ENCODE measurements at places on chromosomes 7 and 10.

- H3K27me3 ChIP-seq = peaks cover 92% of the 10 kb centered on the region
- H3K27ac ChIP-seq = no peak overlapping the region
- no peak for DNase-seq
- no peak overlapping the region for H3K4me3 ChIP-seq
- no peaks in the 10 kb centered on the region for H3K4me1 ChIP-seq
- no peaks in the 10 kb centered on the region for H3K36me3 ChIP-seq
These were observed 72.3 kb upstream of the YAE1 start for GRCh38 chr7:39493934-39494333.

- DNase-seq = no peak
- no peaks in the 10 kb centered on the region for H3K36me3 ChIP-seq
- no peak overlapping the region for H3K27ac ChIP-seq
- 0 out of 2 replicates have a peak, but pooled peaks cover 4% of the 10 kb centered on the region for H3K4me1 ChIP-seq
- no peak overlapping the region for H3K4me3 ChIP-seq
- H3K27me3 ChIP-seq = peaks cover 51% of the 10 kb centered on the region
These were observed 31.1 kb downstream of the DRGX start for GRCh38 chr10:49364747-49365146.

- no peaks in the 10 kb centered on the region for H3K4me1 ChIP-seq
- no peak overlapping the region for H3K27ac ChIP-seq
- no peak overlapping the region for H3K4me3 ChIP-seq
These were observed 53.0 kb downstream of the CACUL1 start for GRCh38 chr10:118701529-118702323.

GRCh38 chr10:1203704-1204103 is 147.5 kb downstream of the WDR37 start:
- no peak overlapping the region for H3K27ac ChIP-seq
- no peak overlapping the region for H3K4me3 ChIP-seq
- no peaks in the 10 kb centered on the region for H3K36me3 ChIP-seq
- peaks cover 6% of the 10 kb centered on the region for H3K27me3 ChIP-seq
- H3K4me1 ChIP-seq = no peaks in the 10 kb centered on the region

DNA sequence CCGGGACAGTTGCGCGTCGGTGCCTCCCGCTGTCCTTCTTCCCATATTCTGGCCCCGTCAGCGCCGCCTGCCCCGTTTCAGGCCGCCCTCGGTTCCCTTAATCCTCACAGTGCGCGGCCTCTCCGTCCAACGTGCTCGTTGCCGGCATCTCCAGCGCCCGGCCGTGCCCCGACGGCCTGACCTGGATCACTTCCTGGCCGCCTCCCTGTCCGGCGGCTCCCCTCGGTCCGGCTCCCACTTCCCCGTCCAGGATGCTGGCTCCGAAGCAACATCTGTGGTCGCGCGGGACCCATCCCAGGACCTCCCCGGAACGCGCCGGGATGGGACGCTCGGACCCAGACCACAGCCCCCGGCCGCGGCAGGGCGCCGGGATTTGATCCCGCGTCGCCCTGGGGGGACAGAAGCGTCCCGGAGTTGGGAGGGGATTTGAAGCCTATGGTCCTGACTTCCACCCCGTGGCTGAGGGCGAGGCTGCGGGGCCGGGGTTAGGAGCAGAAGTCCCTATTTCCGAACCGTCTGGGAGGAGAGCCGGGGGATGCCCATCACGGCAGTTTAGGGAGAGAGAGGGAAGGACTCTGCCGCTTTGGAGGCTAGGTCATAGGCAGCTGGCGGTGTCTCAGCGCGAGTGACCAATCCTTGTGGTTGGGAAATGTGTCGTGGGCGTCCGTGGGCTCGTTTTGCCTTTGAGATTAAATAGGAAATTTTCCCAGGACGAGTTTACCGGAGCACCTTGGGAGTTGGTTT is 53.8 kb downstream of the KCTD7 start:
- peak overlapping the region; percentile 94 for H3K4me3 ChIP-seq
- no peaks in the 10 kb centered on the region for H3K27me3 ChIP-seq
- peak overlapping the region; percentile 23 for H3K27ac ChIP-seq
- peaks cover 21% of the 10 kb centered on the region for H3K4me1 ChIP-seq
- peak; percentile 16 for DNase-seq

DNA sequence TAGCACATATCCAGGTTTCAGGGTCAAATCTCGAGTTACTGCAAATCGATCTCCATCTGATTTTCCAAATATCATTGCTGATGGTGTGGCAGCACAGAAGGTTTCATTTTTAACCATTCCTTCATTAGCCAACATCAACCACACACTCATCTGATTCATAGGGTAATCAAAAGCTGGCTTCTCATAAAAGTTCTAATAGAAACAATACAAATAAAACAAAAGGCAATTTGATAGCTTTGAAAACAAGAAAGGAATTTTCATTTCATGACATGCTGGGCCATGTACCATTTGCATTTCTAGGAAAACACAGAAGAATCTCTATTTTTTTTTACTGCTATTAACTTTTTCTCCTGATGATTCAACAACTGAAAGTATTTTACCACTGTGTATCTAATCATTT is 147.7 kb upstream of the SLC26A5 start:
- peak; percentile 63 for DNase-seq
- H3K27ac ChIP-seq = peak overlapping the region; percentile 60
- no peaks in the 10 kb centered on the region for H3K36me3 ChIP-seq
- H3K27me3 ChIP-seq = no peaks in the 10 kb centered on the region
- peaks cover 34% of the 10 kb centered on the region for H3K4me1 ChIP-seq
- H3K4me3 ChIP-seq = peak overlapping the region; percentile 29

DNA sequence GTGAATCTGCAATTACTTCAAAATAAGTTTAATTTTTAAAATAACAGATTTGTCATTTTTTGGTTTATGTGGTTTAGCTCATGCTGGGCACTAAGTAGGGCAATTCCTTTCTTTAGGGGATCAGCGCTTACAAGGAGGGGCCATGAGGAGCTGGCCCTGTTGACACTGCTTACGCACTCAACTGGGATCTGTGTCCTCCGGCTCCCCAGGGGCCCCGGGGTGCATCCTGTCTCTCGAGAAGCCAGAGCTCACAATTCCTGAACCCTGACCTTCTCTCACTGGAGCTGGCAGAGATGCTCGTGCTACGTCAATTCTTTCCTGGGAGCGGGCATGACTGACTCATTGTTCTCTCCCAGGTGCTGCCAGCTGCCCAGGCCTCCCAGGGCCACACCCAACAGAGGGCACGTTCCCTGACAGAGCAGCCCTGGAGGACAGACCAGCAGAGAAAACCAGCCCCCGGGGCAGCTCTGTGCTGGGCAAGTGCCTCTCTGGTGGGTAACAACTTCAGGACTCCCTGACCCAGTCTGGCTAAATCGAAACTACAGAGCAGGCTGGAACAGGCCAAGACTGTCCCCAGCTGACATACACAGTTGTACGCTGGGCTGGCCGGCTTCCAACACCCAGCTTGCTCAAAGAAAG is 36.8 kb downstream of the CTBP2 start:
- H3K4me3 ChIP-seq = peak overlapping the region; percentile 38
- DNase-seq = peak; percentile 93
- peaks cover 38% of the 10 kb centered on the region for H3K4me1 ChIP-seq
- no peaks in the 10 kb centered on the region for H3K27me3 ChIP-seq

- no peak overlapping the region for H3K4me3 ChIP-seq
- no peak overlapping the region for H3K27ac ChIP-seq
- H3K36me3 ChIP-seq = no peaks in the 10 kb centered on the region
- H3K4me1 ChIP-seq = no peaks in the 10 kb centered on the region
These were observed 782 bp downstream of the POU6F2 start for GRCh38 chr7:38978491-38978890.

DNA sequence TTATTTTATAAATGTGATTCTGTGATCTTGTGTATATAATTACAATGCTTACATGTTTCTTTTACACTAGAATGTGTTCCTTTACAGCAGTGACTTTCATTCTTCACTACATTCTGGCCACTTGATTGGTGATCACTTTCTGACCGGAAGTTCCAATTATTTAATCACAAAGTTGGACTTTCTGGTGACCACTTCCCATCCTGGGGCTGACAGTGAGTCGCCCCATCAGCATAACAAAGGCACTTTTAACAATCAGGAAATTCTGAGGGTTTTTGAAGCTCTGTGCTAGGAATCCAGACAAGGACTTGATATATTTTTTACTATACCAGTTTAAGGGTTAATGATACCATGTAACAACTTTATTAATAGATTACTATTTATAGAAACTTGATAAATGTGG is 282.3 kb upstream of the KAT6B start:
- no peaks in the 10 kb centered on the region for H3K27me3 ChIP-seq
- peak; percentile 37 for DNase-seq
- peaks cover 16% of the 10 kb centered on the region for H3K4me1 ChIP-seq
- no peaks in the 10 kb centered on the region for H3K36me3 ChIP-seq

DNA sequence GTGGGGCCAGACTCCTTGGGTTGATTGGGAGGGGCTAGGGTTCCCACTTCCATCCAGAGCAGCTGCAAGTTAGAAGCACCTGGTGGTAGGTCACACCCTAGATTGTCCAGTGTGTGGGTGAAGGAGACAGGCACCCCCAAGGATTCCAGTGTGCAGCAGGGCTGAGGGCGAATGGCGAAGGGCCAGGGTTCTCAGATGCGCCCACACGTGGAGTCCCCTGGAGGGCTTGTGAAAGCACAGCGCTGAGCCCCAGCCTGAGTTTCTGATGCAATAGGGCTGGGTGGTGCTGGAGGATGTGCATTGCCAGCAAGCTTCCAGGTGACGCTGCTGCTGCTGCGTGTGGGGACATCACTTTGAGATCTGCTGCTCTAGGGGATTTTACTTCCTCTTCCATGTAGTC is 25.4 kb downstream of the TBATA start:
- H3K27ac ChIP-seq = no peak overlapping the region
- H3K36me3 ChIP-seq = no peaks in the 10 kb centered on the region
- DNase-seq = no peak
- peaks cover 8% of the 10 kb centered on the region for H3K4me1 ChIP-seq

GRCh38 chr7:50805447-50806125 is 22.9 kb upstream of the GRB10 start:
- DNase-seq = peak; percentile 11
- H3K36me3 ChIP-seq = no peaks in the 10 kb centered on the region
- no peaks in the 10 kb centered on the region for H3K27me3 ChIP-seq

DNA sequence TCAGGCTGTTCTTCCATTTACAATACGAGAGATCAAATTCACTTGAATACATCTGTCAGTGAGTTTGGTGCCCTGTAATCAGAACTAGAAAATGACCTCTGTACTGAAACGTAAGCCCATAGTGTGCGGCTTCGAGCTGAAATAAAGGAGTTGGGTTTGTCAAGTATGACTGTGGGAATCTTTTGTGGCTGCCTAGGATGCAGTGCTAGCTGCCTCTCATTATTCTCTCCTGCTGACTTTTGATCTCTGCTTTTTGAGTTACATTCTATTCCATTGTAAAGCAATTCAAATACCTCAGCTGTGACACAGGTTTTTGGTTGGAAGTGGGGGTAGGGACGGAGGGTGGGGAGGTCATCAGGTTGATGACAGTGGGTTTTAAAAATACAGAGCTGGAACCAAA is 40.4 kb downstream of the ICA1 start:
- H3K27me3 ChIP-seq = no peaks in the 10 kb centered on the region
- H3K27ac ChIP-seq = no peak overlapping the region
- no peaks in the 10 kb centered on the region for H3K36me3 ChIP-seq

- peak; percentile 75 for DNase-seq
- H3K4me1 ChIP-seq = peaks cover 8% of the 10 kb centered on the region
- H3K4me3 ChIP-seq = no peak overlapping the region
- H3K27ac ChIP-seq = no peak overlapping the region
- H3K27me3 ChIP-seq = no peaks in the 10 kb centered on the region
These were observed 84.0 kb upstream of the TMEM248 start for GRCh38 chr7:66837007-66837406.

GRCh38 chr10:124568848-124569622 is 107.4 kb downstream of the LHPP start:
- DNase-seq = no peak
- no peaks in the 10 kb centered on the region for H3K27me3 ChIP-seq
- H3K4me3 ChIP-seq = no peak overlapping the region
- H3K36me3 ChIP-seq = no peaks in the 10 kb centered on the region
- no peaks in the 10 kb centered on the region for H3K4me1 ChIP-seq
- no peak overlapping the region for H3K27ac ChIP-seq

DNA sequence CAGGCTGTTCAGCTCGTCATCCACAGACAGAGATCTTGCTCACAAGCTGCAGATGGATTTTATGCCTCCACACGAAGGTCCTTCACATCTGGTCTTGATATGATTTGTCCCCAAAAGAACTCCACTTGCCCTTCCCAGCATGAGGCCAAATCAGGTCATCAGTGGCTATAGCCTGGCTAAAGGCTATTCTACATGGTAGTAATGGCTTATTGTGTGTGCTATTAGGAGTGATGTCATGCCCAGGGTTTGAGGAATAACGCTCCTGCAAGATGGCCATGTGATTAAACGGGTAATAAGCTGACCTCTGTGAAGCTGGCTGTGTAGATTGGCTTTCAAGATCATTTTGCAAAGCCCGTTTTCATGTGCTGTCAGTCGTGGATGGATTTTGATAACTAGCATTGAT is 313.8 kb downstream of the FRMD4A start:
- DNase-seq = no peak
- H3K27me3 ChIP-seq = no peaks in the 10 kb centered on the region
- H3K4me3 ChIP-seq = no peak overlapping the region
- H3K27ac ChIP-seq = no peak overlapping the region

- no peaks in the 10 kb centered on the region for H3K27me3 ChIP-seq
- H3K4me3 ChIP-seq = no peak overlapping the region
- no peaks in the 10 kb centered on the region for H3K36me3 ChIP-seq
These were observed 382.5 kb upstream of the KIAA1217 start for GRCh38 chr10:23826421-23826820.

GRCh38 chr7:158073845-158074840 is 513.5 kb downstream of the PTPRN2 start:
- H3K4me3 ChIP-seq = no peak overlapping the region
- H3K36me3 ChIP-seq = no peaks in the 10 kb centered on the region
- H3K27ac ChIP-seq = no peak overlapping the region
- H3K27me3 ChIP-seq = no peaks in the 10 kb centered on the region

- no peak overlapping the region for H3K4me3 ChIP-seq
These were observed 164.4 kb upstream of the PPP2R2D start for GRCh38 chr10:131736321-131736980.

- no peaks in the 10 kb centered on the region for H3K27me3 ChIP-seq
- H3K4me3 ChIP-seq = no peak overlapping the region
- DNase-seq = no peak
- H3K36me3 ChIP-seq = no peaks in the 10 kb centered on the region
- H3K27ac ChIP-seq = no peak overlapping the region
These were observed 68.4 kb downstream of the CDHR3 start for GRCh38 chr7:106031300-106032035.

GRCh38 chr10:1612908-1613307 is 124.4 kb downstream of the ADARB2 start:
- DNase-seq = no peak
- no peaks in the 10 kb centered on the region for H3K36me3 ChIP-seq
- no peaks in the 10 kb centered on the region for H3K4me1 ChIP-seq
- H3K27ac ChIP-seq = no peak overlapping the region
- H3K4me3 ChIP-seq = no peak overlapping the region

DNA sequence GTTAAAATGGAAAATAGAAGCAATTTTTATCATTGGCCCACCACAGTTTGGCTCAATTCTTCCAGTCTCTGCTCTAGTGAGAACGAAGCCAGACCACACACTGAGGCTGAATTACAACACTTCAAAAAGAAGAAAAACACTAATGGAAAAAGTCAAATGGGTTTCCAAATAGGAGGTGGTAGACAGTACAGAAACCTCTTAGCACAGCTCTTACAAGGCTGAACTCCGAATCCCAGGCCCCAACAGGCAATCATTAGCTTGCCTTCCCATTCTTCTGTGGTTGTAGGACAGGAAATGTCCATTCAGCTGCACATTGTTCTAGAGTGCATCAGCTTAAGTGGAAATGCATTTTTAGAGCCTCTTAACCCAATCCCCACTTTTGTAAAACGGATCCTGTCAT is 115.1 kb upstream of the MEOX2 start:
- DNase-seq = no peak
- H3K36me3 ChIP-seq = no peaks in the 10 kb centered on the region
- no peaks in the 10 kb centered on the region for H3K27me3 ChIP-seq
- no peak overlapping the region for H3K4me3 ChIP-seq
- no peaks in the 10 kb centered on the region for H3K4me1 ChIP-seq

All from PC-3 (cell line).